Activated T-helper 2 cell treated with anti-CD3 and anti-CD28 coated beads, Interferon-gamma antibody, Interleukin-2, Interleukin-4, amounts not matched to agents 10 μg/mL and 5 μg/mL and 100 μg/mL, durations not matched to agents 14 hours and 24 hours and 36 hours (primary cell): ENCODE measurements at places on chromosomes 1 and 21. TPM values are rescaled to one million over a fixed set of nuclear protein-coding genes. Genes with fewer than 3 reads are reported as not detected.

LORICRIN gene
- not detected in 2 replicates for total RNA-seq

CFAP141 gene
- not detected in 2 replicates for total RNA-seq

IGSF8 gene
- total RNA-seq = 34.1 and 35.0 TPM in 2 replicates

C1orf74 gene
- total RNA-seq = 2.8 and 3.0 TPM in 2 replicates

ATF6 gene
- 29.6 and 30.4 TPM in 2 replicates for total RNA-seq

FMOD gene
- 4.0 and 5.4 TPM in 2 replicates for total RNA-seq

SMCP gene
- not detected in 2 replicates for total RNA-seq

IFNLR1 gene
- total RNA-seq = 5.8 and 6.5 TPM in 2 replicates

SPRR2E gene
- not detected in 2 replicates for total RNA-seq

ADAMTSL4 gene
- 2.7 and 2.9 TPM in 2 replicates for total RNA-seq

AMPD1 gene
- not detected in 2 replicates for total RNA-seq

CYP2J2 gene
- total RNA-seq = 0.11 and 0.16 TPM in 2 replicates

SLC1A7 gene
- not detected in 2 replicates for total RNA-seq

RHCE gene
- 0.25 TPM in 1 of 2 replicates, not detected in the other for total RNA-seq

CD34 gene
- total RNA-seq = not detected in 2 replicates

CHIA gene
- not detected in 2 replicates for total RNA-seq

SH3BP5L gene
- 27.1 TPM in 2 replicates for total RNA-seq

OR2L13 gene
- not detected in 2 replicates for total RNA-seq

MRPL9 gene
- total RNA-seq = 141 and 159 TPM in 2 replicates

MTARC2 gene
- total RNA-seq = not detected in 2 replicates

EEIG2 gene
- total RNA-seq = 25.4 and 26.4 TPM in 2 replicates

FMO3 gene
- total RNA-seq = not detected in 2 replicates

DENND2D gene
- 139 and 143 TPM in 2 replicates for total RNA-seq

LMO4 gene
- 20.9 and 21.7 TPM in 2 replicates for total RNA-seq

NR1I3 gene
- not detected in 2 replicates for total RNA-seq

TMCO2 gene
- not detected in 2 replicates for total RNA-seq

TDRD10 gene
- not detected in 2 replicates for total RNA-seq

ATP8B2 gene
- total RNA-seq = 44.0 and 47.0 TPM in 2 replicates

GPR25 gene
- not detected in 2 replicates for total RNA-seq

KIF14 gene
- total RNA-seq = 13.8 and 14.9 TPM in 2 replicates

DEDD gene
- total RNA-seq = 37.5 and 40.3 TPM in 2 replicates

TMCC2 gene
- total RNA-seq = 13.4 and 14.0 TPM in 2 replicates

CYYR1 gene
- 0.07 and 0.21 TPM in 2 replicates for total RNA-seq

GJC2 gene
- total RNA-seq = 0.52 and 0.55 TPM in 2 replicates

ANXA9 gene
- 0.32 TPM in 1 of 2 replicates, not detected in the other for total RNA-seq

TMPRSS15 gene
- total RNA-seq = not detected in 2 replicates

ITGB2 gene
- total RNA-seq = 210 and 212 TPM in 2 replicates

FLG2 gene
- not detected in 2 replicates for total RNA-seq

C1QA gene
- total RNA-seq = not detected in 2 replicates

PTGER3 gene
- total RNA-seq = 0.43 and 0.44 TPM in 2 replicates

AXDND1 gene
- total RNA-seq = 0.62 TPM in 1 of 2 replicates, not detected in the other

GOLPH3L gene
- 21.3 and 22.4 TPM in 2 replicates for total RNA-seq

MARCKSL1 gene
- total RNA-seq = 42.5 and 45.0 TPM in 2 replicates

UTS2 gene
- not detected in 2 replicates for total RNA-seq
